ENCODE measurements at places on chromosomes 16 and 17. TPM values are rescaled to one million over a fixed set of nuclear protein-coding genes. Genes with fewer than 3 reads are reported as not detected.

The KRT33A gene
- not detected for total RNA-seq

The C17orf50 gene
- not detected for total RNA-seq

The KRTAP4-9 gene
- not detected for total RNA-seq

The OTOP2 gene
- not detected for total RNA-seq

The CCL3 gene
- 51.5 TPM for total RNA-seq

The CES5A gene
- total RNA-seq: not detected

The DNAJA3 gene
- total RNA-seq: 103 TPM

The GLP2R gene
- total RNA-seq: not detected

The ERN1 gene
- total RNA-seq: 7.6 TPM

The KRTAP16-1 gene
- not detected for total RNA-seq

All from activated naive CD8-positive, alpha-beta T cell treated with anti-CD3 and anti-CD28 coated beads for 36 hours (primary cell).